ENCODE measurements at places on chromosomes 2 and 18.

- no peak for DNase-seq
Observed at GRCh38 chr18:22168360-22168921, 948 bp upstream of the GATA6 start.

- DNase-seq, result no peak
Observed at GRCh38 chr2:46377666-46378560, 80.7 kb downstream of the EPAS1 start.

DNA sequence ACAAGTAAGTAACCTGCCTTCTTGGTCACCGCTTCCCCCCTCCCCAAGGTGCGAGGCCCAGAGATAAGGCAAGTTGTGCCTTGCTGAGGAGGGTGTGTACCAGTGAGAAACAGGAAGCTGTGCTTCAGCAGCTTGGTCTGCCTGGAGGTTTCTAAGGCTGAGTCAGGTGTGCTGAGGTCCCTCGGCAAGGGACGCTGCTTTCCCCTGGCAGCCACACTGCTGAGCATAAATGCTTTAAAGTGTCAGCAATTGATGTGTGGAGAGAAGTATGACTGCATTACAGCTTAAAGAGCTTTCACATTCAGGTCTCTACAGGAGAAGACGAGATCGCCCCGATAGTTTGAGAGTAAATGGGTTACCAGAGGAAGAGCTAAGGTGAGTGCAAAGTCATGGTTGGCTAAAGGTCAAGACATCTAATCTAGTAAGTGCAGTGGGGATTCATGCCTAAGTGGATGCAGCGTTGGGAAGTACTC lies 86.9 kb downstream of the LIMS1 start:
- DNase-seq, result peak; percentile 46

DNA sequence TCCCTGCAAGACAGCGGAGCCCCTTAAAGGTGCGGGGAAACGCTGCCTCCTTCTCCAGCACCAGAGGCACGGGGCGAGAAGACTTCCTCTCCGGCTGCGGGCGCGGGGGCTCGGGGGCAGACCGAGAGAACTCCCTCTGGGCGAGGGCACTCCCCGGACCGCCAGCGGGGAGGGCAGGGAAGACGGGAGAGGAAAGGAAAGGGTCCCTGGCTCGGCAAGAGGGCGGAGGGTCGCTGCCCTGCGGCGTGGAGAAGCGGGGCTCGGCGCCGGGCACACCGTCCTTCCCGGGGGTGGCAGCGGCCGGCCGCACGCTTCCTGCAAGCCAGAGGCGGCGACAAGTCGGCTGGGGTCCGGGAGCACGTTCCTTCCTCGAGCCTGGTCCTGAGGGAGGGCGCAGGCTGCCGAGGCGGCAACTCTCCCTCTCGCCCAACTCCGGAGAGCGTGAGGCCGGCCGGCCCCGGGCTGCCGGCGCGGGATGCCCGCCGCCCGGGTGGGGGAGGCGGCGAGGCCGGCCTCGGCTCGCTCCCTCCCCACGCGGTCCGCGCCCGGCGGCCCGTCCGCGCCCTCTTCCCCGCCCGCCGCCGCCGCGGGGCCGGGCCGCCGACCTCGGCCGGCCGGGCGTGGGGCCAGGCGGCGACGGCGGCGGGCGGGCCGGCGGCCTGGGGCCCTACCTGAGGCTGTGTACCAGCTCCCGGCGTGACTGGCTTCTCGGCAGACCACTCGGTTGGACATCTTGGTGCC lies 1.1 kb downstream of the MEMO1 start:
- no peak for DNase-seq

- no peak for DNase-seq
Observed at GRCh38 chr2:20352581-20353216, 2.1 kb upstream of the PUM2 start.

Data from astrocyte of the spinal cord (primary cell).